Renal cortical epithelial cell (primary cell): ENCODE measurements at places on chromosomes 6 and 20. TPM values are rescaled to one million over a fixed set of nuclear protein-coding genes. Genes with fewer than 3 reads are reported as not detected.

- DNase-seq: no peak
Measured at GRCh38 chr6:164252948-164253347, 838.4 kb downstream of the QKI start.

DNA sequence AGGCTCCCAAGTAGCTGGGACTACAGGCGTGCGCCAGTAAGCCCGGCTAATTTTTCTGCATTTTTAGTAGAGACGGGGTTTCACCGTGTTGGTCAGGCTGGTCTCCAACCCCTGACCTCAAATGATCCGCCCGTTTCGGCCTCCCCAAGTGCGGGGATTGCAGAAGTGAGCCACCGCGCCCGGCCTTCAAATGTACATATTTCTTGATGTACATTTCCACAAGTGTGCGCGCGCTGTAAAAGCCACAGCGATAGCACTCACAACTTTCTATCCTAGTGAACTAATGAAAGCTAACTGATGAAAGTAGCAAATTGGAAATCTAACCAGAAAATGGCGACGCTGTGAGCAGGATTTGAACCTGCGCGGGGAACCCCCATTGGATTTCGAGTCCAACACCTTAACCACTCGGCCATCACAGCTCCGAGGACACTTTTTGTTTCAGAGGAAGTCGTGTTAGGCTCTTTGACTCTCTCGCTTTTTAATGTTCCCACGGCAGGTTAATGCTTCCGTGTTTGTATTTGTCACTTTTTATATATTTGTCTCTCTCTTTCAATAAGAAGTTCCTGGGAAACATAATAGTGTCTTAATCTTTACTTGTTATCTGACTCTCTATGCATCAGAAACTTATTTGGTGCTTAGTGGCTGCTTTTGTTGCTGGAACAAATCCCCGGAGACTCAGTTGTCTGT, 199.4 kb upstream of the ZNF184 start:
- peak; percentile 50 for DNase-seq

DNA sequence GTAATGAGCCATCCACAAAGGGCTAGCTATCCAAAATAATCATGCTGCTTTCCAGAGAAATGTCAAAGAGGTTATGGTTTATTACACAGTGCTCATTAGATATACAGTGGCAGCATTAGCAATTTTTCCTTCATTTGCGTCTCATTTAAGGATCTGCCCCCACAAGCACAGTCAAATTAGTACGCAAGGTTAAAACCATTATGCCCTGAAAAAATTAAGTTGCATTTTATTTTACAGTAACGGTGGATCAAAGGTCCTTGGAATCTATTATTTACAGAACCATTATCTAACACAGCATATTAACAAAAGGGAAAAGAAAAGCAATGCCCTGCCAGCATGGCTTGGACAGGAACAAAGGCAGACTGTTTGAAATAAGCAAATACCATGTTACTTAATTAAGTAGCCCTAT, 144.8 kb downstream of the PDSS2 start:
- no peak for DNase-seq

- no peak for DNase-seq
Measured at GRCh38 chr6:152093711-152094110, 286.2 kb downstream of the ESR1 start.

GRCh38 chr6:1416191-1416760, 26.9 kb downstream of the FOXF2 start:
- no peak for DNase-seq

- no peak for DNase-seq
Measured at GRCh38 chr20:57909763-57910331, 200.0 kb upstream of the PMEPA1 start.

GRCh38 chr6:32069460-32069859, 31.2 kb downstream of the CYP21A2 start:
- no peak for DNase-seq

DNA sequence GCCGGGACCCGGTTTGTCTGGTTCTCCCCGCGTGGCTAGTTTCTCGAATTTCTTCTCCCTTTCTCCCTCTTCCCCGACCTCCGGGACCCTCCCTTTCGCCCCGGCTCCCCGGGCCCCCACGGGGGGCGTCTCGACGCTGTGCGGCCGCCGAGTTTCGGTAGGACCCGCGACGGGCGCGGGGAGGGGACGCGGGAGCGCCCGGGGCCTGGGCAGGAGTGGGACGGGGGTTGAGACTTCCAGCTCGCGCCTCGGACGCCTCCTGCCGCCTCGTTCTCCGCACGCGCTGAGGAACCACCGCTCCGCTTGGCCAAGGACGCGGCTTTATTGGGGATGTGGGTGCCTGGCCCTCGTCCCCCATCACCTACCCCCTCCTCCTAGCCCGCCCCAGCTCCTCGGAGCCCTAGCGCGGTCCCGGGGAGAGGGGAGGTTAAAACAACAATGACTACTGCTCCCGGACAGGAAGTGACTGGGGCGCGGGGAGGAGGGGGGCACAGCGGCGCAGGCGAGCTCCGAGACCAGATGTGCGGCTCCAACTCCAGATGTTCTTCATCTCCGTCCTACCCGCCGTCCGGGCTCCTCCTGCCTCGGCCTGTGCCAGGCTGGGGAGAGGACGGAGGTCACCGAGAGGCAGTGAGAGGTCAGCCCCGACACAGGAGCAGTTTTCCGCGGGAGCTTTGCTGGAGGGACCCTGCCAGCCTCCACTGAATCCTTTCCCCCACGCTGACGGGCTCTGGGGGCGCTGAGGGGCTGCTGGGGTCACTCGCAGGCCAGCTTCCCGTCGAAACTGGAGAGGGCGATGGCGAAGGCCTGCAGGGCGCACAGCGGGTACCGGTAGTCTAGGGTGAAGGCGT, 917 bp upstream of the TEAD3 start:
- no peak for DNase-seq

- peak; percentile 82 for DNase-seq
Measured at GRCh38 chr20:25453035-25453810, 45.8 kb downstream of the GINS1 start.

- no peak for DNase-seq
Measured at GRCh38 chr6:112846681-112847080, 499.6 kb downstream of the RFPL4B start.

GRCh38 chr6:117200067-117200466, 65.3 kb upstream of the VGLL2 start:
- DNase-seq: no peak

DNA sequence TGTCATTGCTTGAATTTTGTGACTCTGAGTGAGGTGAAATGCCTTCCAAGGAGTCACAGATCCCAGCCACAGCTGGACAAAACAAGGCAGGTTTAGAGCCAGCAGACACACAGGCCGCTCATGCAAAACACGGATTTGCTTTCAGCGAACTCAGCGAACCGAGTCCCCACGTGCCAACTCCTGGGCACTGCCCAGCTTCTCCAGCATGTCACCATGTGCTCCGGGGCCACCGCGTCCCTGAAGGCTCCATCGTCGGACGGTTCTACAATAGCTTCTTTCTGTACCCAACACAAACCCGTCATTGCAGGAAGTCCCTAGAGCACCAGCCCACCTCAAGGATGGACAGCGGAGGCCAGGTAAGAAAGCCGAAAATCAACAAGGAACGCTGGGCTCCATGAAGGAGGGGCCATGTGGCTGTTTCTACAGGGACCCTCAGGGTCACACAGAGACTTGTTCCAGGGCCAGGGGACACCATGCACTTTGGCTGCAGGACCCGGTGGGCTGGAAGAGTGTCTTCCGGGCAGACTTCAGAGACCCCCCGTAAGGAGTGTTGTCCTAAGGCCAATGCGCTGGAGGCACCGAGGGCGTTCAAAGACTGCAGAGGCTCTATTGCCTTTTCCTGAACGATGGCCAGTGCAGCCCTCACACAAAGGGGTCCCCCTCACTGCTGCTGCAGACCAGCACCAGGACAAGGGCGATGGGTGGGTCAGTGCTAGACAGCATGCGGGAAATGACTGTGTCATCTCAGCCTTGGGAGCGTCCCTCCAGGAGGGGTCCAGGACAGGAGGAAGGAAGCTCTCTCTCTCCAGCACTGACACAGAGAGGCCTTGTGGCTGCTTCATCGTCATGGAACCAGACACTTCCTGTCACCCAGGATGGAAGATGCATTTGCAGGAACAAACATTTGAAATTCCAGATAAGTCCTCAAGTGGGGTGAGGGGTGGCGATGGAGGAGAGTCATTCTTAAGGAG, 19.8 kb downstream of the DACT2 start:
- no peak for DNase-seq

GRCh38 chr20:45822857-45823256, 4.3 kb downstream of the TNNC2 start:
- no peak for DNase-seq

DNA sequence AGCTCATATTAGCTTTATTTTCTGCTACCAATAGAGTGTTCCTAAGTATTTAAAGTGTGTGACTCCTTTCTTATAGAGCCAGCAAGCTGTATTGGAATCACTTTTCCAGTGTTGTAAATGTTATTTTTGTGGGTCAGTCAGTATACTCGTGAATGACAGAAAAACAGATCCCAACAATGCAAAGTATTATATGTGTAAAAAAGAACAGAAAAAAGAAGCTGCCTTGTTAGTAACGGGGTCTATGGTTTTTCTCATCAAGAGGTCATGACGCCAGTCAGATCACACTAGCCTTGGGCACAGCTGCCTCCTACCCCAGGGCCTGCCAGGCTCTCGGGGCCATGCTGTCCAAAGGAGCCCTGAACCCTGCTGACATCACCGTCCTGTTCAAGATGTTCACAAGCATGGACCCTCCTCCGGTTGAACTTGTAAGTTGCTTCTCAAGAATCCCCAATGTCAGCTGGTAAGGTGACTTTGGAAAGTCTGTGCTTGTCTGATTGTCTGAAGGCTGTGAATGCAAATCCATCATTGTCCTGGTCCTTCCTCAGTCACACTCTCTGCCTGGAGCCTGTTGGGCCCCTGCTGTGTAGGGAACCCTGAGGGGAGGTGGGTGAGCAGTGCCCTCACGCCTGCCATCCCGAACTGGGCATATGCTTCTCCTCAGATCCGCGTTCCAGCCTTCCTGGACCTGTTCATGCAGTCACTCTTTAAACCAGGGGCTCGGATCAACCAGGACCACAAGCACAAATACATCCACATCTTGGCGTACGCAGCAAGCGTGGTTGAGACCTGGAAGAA, 9.8 kb downstream of the NELFCD start:
- no peak for DNase-seq

DNA sequence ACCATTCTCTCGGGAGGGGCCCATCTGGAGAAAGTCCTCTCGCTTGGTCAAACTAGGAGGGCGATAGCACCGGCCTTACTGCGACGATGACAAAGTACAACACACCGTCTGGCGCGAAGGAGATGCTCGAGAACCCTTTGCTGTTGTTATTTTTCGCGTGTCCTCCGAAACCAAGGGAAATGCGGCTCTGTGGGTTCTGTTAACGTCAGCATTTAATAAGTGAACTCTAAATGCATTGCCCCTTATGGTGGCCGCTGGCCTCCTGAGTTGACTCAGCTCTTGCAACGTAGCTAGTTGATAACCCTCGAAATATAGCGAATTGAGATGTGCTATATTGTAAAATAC, 577 bp upstream of the SCAND1 start:
- DNase-seq: peak; percentile 38

- no peak for DNase-seq
Measured at GRCh38 chr6:46452312-46452917, 38.8 kb downstream of the RCAN2 start.

DNA sequence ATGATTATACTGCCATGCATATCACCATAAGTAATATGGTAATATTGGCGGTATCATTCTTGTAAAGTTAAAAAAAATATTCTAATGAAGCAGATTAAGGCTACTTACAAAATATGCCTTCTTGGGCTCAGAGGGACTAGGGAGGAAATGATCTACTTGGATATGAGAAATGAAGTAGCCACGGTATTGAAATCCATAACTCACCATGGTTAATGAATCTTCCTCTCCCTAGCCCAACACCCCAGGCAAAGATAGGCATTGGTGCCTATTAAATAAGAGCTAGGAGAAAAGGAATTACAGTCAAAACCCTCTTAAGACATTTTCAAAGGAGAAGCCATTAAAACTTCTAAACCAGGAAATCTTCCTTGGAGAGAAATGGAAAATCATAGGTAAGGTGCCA, 280.5 kb downstream of the TFAP2B start:
- DNase-seq: peak; percentile 57

- peak; percentile 28 for DNase-seq
Measured at GRCh38 chr20:44072384-44072783, 114.6 kb downstream of the JPH2 start.

- no peak for DNase-seq
Measured at GRCh38 chr20:62691487-62691886, 17.1 kb upstream of the NTSR1 start.

DNA sequence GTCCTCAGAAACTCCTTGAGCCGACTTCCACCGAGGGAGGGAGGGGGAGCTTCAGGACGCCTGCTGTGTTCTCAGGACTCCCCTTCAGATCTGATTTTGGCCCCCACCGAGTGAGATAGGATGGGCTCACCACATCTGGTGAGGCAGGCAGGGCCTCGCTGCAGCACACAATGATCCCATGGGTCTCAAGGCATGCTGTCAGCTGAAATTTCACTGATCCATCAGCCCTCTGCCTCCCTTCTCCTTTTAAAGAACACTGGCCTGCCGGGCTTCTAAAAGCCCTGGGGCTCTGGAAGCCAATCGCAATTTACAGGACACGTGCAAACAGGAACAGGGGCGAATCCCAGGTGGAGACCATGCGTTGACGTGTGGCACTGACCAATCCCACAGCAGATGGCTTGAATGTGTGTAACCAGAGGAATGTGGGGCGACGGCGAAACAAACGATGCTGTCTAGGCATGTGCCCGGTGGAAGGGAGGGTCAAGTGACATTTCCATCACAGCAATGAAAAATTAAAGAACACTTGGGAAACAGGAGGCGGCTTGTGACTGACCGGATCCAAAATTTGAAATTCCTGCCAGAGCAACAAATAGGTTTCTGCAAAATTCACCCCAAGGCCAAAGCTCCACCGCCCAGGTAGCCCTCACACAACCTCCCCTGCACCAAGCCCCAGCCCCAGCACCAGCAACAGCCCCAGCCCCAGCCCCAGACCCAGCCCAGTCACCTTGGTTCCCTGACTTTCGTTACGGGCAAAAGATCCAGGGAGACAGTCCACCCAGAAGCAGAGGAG, 167.1 kb upstream of the ZNF337 start:
- DNase-seq: no peak

- no peak for DNase-seq
Measured at GRCh38 chr20:47606414-47606982, 104.8 kb downstream of the NCOA3 start.

DNA sequence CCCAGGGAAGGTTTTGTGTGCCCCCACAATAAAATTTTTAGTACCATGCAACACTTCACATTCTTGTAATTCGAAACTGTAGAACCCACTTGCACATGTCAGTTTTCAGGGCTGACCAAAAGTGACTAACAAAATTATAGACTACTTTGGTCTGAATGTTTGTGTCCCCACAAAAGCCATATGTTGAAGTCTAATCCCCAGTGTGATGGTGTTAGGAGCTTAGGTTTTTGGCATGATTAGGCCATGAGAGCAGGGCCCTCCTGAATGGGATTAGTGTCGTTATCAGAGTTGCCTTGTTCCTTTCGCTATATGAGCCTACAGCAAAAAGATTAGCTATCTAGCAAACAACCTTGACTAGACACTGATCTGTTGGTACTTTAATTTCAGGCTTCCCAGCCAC, 49.0 kb upstream of the TENT5A start:
- DNase-seq: no peak

The TINAG gene
- 5.9 and 16.5 TPM in 2 replicates for total RNA-seq

The RIMS4 gene
- total RNA-seq: 0.05 TPM in 1 of 2 replicates, not detected in the other

The ASIP gene
- not detected in 2 replicates for total RNA-seq

The OR2H2 gene
- total RNA-seq: not detected in 2 replicates

The NXT1 gene
- total RNA-seq: 17.0 and 35.9 TPM in 2 replicates

The C6orf136 gene
- 6.9 and 7.3 TPM in 2 replicates for total RNA-seq

The SNRPB2 gene
- 49.1 and 61.3 TPM in 2 replicates for total RNA-seq

The HSD17B8 gene
- total RNA-seq: 11.2 and 26.0 TPM in 2 replicates

The FOXQ1 gene
- 0.52 and 0.65 TPM in 2 replicates for total RNA-seq

The OOEP gene
- not detected in 2 replicates for total RNA-seq

The LY6G5B gene
- 2.6 TPM in 1 of 2 replicates, not detected in the other for total RNA-seq
